CD4-positive, alpha-beta T cell treated with Interferon alpha-2 for 1 hour (primary cell): ENCODE measurements at places on chromosomes 5 and 9.

DNA sequence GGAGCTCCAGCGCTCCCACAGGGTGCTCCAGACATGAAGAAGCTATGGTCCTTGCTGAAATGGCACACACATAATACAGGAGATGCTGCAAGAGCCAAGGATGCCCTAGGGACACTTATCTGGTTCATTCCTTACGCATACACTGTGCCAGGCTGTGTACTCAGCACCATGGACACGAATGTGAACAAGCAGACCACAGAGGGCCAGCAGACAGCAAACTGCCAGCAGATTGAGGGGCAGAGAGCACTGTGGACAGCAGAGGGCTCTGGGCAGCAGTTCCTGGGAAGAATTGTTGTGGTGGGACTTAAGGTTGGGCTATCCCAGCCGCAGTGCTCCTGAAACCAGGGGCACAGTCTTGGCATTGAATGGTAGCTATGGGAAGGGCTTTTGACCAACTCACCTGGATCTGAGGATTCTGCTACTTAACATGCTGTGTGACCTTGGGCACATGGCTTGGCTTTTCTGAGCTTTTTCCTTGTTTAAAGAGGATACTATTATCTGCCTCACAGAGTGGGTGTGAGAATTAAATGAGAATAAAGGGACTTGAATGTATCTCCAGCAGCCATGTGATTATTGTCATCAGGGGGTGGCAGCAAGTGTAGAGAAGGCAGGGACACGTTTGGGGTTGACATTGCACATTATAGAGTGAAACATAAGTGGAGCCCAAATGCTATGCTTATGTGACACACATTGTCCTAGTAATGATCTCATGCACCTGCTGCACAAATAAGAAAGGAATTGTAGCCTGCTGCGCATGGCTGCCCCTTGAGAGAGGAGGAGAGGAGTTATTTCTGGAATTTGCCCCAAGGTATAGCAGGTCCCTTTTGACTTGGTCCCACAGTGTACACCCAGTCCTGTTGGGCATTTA lies 30.1 kb downstream of the PPARGC1B start:
- no peak for DNase-seq

- peak; percentile 5 for DNase-seq
Observed at GRCh38 chr5:172004824-172005237, 1.6 kb downstream of the FBXW11 start.

DNA sequence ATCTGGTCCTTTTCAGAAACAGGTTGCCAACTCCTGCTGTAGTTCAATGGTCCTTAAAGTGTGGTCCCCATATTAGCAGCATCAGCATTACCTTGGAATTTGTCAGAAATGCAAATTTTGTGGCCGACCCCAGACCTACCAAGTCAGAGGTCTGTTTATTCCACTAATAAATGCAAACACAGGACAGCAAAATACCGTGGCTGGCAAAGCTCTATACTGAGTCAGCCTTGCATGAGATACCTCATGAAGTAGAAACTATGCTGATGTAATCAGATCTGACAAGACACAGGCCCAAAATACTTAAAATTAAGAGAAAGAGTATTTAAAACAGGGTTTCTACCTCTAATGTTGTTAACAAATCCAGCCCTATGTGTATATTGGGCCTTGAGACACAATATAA lies 3.0 kb downstream of the GOLM1 start:
- DNase-seq: no peak

- no peak for DNase-seq
Observed at GRCh38 chr5:115069087-115069968, 100.4 kb downstream of the TRIM36 start.

DNA sequence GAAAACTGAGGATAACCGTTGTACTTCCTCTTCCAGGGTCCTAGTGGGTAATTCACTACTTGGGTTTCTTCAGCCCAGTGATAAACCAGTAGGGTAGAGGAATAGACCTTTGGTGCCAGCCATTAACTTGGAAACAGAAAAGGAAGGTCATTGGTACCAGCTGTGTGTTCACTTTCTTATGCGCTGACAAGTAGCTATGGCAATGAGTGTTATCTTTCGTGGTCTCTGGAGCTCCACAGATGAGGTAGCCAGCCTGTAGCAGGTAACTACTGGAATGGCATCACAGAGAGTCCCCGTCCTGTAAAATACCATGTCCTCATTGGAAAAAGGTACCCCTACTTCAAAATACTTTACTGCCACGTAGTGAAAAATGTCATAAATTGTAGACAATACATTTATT lies 2.3 kb downstream of the UHRF2 start:
- DNase-seq: no peak

DNA sequence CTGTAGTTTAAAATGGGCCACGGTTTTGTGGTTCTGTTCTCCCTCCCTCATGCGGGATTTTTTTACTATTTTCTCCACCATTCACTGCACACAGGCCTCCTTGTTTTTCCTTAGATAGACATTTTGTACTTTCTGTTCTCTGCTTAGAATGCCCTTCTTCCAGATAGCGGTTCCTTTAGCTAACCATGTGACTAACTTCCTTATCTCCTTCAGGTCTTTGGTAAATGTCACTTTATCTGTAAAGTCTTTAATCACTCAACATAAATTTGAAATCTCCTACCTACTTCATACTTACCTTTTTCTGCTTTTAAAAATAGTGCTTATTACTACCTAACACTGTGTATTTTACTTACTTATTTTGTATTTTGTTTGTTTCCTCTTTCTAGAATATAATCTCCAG lies 15.0 kb downstream of the FER start:
- DNase-seq: no peak

GRCh38 chr5:154110716-154111115 lies 71.9 kb downstream of the MFAP3 start:
- no peak for DNase-seq

DNA sequence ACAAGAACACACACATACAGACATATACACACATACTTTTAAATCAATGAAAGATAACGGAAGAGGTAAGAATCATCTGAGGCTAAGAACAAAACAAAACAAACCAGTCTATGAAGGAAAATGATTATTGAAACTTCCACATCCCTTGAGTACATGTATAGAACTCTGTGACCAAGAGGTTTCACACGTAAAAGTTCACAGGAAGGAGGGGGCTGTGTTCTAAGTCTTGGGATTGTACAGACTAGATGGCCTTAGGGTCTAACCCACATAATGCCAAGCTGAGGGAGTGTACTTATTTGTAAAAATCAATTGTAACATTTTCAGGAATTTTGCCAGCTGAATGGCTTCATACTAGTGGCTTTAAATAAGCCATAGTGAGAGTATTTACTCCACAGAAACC lies 144.4 kb upstream of the IFNE start:
- no peak for DNase-seq

DNA sequence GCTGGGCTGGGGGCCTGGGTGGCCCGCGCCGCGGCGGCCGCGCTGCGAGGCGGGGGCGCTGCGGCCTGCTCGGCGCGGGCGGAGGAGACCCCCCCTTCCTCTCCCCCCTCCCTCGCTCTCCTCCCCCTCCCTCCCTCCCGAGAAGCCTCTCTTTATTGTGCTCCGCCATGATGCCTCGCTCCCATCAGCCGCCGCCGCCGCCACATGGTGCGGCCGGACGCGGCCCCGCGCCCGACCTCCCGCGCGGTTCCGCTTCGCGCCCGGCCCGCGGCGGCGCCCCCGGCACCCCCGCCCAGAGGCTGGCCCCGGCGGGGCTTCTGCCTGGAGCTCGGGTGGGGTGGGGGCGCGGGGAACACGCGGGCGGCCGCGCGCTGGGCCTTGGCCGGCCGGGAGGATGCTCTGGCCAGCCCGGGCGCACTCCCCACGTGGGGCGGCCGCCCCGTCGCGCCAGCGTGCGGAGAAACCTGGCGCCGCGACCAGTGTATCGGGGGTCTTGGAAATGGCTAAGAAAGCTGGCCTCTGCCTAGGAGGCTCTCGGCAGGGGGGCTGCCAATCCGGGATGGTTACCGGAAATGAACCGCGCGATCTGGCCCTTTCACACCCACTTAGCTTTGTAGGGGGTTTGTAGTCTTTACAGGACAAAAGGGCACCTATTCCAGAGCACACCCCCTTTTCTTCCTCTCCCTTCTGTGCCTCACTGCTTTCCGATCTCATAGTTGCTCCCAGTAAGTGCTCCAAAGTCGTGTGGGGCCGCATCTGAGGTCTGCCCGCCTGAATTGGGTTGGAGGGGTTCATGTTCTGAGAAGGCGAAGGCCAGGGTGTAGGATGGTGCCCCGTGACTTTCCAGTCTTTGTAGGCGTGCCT lies 1.0 kb downstream of the SET start:
- DNase-seq: peak; percentile 47

DNA sequence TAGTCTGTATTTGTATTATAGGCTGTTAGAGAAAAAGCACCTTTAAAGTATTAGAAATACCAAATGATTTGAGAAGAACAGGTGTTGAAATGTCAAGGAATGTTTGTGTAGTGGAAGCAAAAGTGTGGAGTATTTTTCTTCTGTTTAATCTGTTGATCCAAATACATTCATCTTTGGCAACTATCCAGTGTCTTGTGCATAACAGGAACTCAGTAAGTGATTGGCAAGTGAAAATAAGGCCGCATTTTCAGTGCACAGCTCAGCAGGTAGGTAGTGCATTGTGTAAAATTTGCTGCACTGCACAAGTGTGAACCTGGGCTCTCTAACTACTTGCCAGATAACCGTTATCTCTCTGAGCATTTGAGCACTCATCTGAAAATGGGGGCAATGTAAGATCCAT lies 61.8 kb downstream of the CHSY3 start:
- no peak for DNase-seq

DNA sequence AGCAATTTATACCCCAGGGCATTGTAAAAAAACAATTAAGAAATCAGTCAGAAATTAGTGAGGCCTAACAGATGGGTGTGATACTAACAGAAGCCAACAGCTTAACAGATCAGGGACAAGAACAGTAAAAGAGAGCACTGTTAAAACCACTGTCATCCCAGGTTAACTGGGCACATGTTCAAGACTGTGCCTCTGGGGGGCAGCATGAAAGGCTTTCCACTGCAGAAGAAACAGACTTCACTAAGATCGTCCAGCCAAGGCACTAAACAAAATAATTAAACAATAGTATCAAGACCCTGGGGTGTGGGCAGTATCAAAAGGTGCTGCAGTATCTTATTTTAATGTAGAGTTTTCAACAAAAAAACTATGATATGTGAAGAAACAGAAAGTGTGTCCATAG lies 43.5 kb downstream of the FBN2 start:
- DNase-seq: no peak

DNA sequence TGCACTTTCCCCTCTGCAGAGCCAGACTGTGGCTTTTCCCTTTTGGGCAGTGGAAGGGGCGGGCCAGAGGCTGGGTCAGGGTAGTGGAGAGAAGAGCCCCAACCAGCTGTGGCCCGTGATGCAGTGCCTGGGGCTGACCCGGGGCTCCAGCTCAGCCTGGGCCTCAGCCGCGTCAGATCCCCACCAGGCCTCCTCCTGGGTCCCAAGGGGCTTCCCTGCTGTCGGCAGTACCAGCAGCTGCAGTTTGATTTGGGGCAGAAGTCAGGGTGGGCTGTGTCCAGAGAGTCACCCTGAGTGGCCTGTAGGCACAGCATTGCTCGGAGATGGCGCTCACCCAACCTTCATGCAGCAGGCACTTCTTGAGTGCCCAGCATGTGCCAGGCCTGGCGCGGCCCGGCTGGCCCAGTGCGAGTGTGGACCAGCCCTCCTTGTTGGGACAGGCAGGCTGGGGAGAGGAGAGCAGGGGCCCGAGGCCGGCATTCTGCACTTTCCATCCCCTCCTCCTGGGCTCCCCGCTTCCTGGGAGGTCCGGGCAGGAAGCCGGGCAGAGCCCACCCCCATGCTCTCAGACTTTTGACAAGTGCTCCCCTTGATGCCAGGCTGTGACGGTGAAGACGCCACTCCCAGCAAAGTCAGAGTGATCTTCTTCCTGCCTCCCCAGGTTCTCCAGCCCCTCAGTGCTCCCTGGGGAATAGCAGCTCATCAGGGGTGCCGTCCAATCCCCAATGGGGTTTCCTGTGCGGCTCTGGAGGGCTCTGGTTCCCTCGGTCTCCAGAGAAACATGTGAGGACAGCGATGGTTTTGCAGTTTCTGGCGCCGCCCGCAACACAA lies 88.3 kb upstream of the COL5A1 start:
- DNase-seq: no peak

- peak; percentile 13 for DNase-seq
Observed at GRCh38 chr9:113221800-113222481, 597 bp downstream of the SLC31A1 start.

GRCh38 chr9:4842213-4842612 lies 49.5 kb downstream of the RCL1 start:
- no peak for DNase-seq

GRCh38 chr9:79013715-79014610 lies 557.8 kb upstream of the TLE4 start:
- DNase-seq: no peak

DNA sequence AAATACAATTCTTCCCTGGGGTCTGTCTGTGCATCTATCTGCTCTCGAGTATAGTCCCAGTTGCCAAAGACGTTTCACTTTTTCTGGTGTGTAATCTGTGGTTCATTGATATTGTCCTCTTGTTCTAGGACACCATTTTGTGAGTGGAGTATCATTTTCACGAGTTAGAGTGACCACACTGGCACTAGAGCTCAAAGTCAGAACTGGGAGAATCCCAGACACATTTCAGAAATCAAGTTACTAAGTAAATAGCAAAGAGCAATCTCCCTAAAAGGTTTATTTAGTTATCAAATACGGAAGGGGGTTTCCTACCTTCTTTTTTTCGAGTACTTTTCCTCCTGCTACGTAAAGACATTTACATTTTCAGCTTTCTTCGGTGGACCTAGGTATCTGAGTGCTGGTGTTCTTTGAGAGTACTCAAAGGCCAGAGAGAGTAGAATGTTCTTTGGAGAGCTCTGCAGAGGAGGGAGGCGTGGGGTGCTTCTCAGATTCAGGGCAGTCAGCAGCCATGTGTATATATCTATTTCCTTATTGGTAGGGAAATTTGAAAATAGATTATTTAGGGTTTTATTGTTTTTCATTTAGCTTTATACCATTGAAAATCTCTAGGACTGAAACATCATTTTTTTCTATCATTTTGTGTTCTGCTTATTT lies 8.9 kb upstream of the HSPA9 start:
- no peak for DNase-seq

GRCh38 chr9:84374013-84374412 lies 33.5 kb upstream of the SLC28A3 start:
- no peak for DNase-seq

DNA sequence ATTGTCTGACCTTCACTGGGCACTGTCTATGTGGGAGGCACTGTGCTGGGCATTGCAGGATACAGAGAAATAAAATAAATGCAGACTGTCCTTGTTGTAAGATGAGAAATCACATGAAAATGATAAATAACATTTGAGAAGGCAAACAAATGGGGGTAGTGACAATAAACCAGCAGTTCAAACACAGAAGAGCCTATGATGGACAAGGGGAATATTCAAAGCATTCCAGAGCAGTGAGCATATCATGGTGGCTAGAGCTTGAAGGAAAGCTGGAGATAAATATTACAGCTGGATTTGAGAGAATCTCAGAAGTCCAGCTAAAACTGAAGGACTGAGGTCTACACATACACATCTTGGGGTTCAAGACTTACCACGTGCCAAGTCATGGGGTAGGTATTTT lies 209.9 kb downstream of the ASTN2 start:
- DNase-seq: no peak

- DNase-seq: no peak
Observed at GRCh38 chr5:171431251-171431777, 11.9 kb downstream of the FGF18 start.
